Mammary epithelial cell (primary cell): ENCODE measurements at places on chromosomes 3 and 15. TPM values are rescaled to one million over a fixed set of nuclear protein-coding genes. Genes with fewer than 3 reads are reported as not detected.
A peak's percentile ranks its signal among the peaks of the same experiment; 100 is the strongest.

Gene GP9
- total RNA-seq = not detected in 2 replicates

Gene BOC
- 15.0 and 18.5 TPM in 2 replicates for total RNA-seq

Gene PLA2G4B
- total RNA-seq = 6.3 and 11.2 TPM in 2 replicates

Gene MCTP2
- 24.2 and 24.5 TPM in 2 replicates for total RNA-seq

Gene TTC23
- total RNA-seq = 15.7 and 18.1 TPM in 2 replicates

Gene EFHB
- total RNA-seq = 0.61 TPM in 1 of 2 replicates, not detected in the other

GRCh38 chr15:39623529-39623931 is 42.7 kb downstream of the THBS1 start:
- DNase-seq = no peak

GRCh38 chr3:143363276-143363675 is 243.7 kb downstream of the CHST2 start:
- peak; percentile 44 for DNase-seq

- no peak for DNase-seq
Observed at GRCh38 chr3:150602426-150603152, 532 bp upstream of the SELENOT start.

DNA sequence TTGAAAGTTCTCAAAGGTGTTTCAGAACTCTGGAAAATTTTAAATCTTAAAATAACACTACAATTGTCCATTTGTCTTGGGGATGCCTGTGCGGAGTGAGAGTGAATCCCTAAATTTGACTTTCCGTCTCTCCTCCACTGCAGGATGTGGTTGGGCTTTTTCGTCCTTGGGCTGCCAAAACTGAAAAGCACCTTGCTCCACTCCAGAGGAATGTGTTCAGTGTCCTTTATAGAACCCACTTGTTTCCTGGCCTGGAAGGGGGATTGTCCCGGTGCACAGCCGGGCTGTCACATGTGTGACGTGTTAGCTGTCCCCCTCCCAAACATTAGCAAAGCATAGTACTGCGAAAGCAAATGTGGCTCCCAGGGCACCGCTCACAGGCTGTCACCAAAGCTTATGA is 69.6 kb upstream of the ATP10A start:
- DNase-seq = no peak

DNA sequence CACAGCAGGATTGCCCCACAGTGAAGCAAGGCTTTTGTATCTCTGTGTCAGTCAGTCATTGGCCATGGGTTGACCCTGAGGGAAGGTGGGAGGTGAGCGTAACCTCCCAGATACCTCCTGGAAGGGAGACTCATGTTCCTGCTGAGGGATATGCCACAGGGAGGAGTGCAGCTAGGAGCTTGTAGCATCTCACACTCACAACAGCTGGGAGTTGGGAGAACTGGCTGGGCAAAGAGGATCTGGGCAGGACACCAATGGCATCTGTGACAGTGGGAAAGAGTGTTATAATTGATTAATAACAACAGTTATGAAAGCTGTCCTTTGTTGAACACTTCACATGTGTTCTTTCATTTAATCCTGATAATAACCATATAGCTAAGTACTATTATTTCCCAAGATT is 171.0 kb downstream of the TLE3 start:
- no peak for DNase-seq

DNA sequence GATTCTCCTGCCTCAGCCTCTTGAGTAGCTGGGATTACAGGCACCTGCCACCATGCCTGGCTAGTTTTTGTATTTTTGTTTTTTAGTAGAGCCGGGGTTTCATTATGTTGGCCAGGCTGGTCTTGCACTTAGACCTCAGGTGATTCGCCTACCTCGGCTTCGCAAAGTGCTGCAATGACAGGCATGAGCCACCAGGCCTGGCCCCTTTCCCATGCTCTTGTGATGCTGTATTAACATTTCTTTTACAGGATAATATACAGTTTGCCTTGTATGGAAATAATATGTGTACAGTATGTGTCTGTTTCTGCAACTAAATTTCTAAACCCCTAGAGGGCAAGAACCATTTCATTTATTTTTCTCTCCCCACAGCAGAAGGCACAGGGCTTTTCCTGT is 37.8 kb downstream of the SCG5 start:
- no peak for DNase-seq

- DNase-seq = no peak
Observed at GRCh38 chr15:27396521-27396920, 425.5 kb downstream of the GABRG3 start.

DNA sequence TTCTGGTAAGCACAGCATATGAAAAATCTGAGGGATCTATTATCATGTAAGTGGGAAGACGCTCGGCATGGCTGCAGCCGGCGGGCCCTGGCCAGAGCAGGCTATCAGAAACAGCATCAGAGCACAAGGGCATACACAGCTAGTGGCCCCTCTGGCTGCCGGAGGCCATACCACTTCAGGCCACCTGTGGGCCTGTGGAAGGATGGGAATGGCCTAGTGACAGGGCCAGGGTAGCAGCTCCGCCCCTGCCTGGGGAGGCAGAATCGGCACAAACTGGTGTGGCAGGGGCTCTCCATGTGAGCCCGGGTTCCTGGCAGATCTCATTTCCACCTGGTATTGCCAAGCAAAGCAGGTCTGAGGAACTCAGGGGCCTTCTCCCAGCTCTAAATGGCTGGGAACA is 46.4 kb downstream of the SH3BP5 start:
- no peak for DNase-seq

DNA sequence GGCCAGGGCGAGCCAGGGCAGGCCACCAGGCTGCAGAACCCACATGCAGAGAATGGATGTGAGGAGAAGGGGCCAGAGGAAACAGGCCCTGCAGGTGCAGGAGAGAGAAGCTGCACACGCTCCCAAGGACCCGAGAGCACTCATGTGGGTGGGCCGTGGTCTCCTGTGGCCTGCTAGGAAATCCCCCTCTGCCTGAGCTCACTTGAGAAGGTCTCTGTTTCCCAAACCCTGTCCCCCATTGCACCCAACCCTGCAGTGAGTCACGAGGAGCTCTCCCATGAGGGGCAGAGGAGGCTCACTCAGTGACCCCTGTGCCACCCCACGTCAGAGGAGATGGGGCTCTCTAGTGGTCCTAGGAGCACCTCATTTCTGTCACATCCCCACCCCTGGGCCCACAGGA is 111.1 kb downstream of the KLF13 start:
- no peak for DNase-seq

GRCh38 chr3:58526515-58526957 is 10.5 kb downstream of the ACOX2 start:
- peak; percentile 92 for DNase-seq

- DNase-seq = no peak
Observed at GRCh38 chr3:50168388-50168787, 13.3 kb downstream of the SEMA3F start.

GRCh38 chr3:67489816-67490215 is 164.6 kb downstream of the SUCLG2 start:
- DNase-seq = no peak

GRCh38 chr3:32707026-32707370 is 22.0 kb downstream of the CNOT10 start:
- no peak for DNase-seq

DNA sequence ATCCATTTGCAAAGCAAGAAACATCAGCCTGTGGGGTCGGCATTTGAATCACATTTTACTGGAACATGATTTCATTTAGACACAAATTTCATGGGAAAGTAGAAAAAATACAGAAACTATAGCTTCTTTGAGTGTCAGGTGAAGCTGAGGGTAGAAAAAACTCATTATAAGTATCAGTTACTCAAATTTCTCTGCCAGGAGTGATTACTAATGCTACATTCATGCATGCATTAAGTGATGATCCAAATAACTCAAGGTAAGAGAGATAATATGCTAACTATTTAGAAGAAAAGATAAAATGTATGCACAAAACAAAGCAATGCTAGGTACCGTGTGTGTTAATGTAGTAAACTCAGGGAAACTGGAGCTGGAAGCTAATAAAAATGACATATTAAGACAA is 406.0 kb downstream of the GAP43 start:
- no peak for DNase-seq
